Tongue (tissue), 3 donors: ENCODE measurements at places on chromosomes 11 and 22. TPM values are rescaled to one million over a fixed set of nuclear protein-coding genes. Genes with fewer than 3 reads are reported as not detected.

Gene SERPING1
- total RNA-seq = 20.8 TPM

Gene SEZ6L
- 0.92 TPM for total RNA-seq

Gene OR5T1
- total RNA-seq = not detected

Gene NNMT
- total RNA-seq = 21.6 TPM

Gene HTR3A
- total RNA-seq = not detected
